Right hindlimb (tissue), 1 donor: ENCODE measurements at places on chromosomes 6 and 20.
A peak's percentile ranks its signal among the peaks of the same experiment; 100 is the strongest.

- DNase-seq = peak; percentile 71
These were observed 107.8 kb downstream of the ZFP64 start for GRCh38 chr20:52083627-52084232.

DNA sequence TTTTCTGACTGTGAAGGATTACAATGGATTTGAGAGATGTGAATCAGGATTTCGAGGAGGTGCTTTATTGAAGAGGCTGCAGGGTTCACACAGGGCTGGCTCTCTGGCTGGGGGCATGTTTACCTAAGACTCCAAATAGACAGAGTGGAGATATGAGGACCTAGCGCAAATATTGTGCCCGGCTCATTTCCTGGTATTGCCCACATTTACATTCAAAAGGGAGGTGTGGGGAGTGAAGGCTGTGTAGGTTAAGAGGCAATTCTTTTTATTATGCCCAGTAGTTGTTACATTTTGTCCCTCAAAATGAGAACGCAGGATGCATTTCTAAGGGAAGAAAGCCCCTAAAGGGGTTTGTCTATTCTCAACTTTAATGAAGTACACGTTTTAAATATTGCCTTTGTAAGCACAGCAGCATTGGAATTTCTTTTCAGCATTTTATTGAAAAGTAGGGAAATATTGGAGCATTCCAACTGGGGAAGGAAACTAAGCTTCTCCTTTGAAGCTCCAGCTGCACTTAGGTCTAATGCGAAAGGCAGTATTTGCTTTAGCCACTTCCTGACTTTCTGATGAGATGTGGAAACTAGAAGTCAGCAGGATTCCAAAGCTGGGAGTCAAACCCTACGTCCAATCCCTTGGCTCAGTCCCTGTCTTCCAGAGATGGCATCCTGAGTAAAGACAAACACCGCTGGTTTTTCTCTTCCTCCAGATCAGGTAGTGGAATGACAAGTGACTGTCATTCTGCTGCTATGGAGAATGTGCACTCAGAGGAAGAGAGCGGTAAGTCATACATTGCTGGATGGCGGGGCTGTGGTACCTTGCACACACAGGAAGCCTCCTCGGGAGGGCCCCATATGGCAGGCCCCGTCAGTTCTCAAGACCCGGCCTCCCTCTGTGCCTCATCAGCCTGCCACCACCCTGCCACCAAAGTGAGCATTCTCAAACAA is 70.7 kb downstream of the MYB start:
- DNase-seq = no peak

DNA sequence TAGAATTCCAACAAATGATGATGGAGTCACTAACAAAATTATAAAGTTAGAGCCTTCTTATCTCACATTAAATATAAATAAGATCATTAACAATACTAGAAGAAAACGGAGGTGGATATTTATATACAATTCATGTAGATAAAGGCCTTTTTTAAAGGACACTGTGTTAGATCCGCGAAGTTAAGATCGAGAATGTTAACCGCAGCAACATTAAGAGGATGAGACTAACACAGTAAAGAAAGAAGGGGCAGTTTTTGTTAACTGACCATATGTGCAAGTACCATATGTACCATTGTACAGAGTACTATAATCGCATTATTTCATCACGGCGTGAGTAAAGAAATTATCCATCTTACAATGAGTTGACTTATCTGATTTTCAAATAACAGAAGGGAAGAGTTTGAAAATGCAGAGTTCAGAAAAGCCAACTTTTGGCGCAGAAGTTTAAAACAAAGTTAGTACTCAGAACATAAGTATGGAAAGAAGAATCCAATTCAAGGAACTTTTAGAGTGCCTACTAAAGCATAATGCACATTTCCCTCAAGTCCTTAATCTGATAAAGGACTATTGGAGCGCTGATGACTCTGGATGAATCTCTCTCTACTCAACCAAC is 1.4 kb downstream of the FBXL4 start:
- no peak for DNase-seq

- no peak for DNase-seq
These were observed 324.5 kb downstream of the SOX4 start for GRCh38 chr6:21918041-21918440.

GRCh38 chr6:158568549-158568948 is 8.7 kb downstream of the TMEM181 start:
- DNase-seq = no peak

DNA sequence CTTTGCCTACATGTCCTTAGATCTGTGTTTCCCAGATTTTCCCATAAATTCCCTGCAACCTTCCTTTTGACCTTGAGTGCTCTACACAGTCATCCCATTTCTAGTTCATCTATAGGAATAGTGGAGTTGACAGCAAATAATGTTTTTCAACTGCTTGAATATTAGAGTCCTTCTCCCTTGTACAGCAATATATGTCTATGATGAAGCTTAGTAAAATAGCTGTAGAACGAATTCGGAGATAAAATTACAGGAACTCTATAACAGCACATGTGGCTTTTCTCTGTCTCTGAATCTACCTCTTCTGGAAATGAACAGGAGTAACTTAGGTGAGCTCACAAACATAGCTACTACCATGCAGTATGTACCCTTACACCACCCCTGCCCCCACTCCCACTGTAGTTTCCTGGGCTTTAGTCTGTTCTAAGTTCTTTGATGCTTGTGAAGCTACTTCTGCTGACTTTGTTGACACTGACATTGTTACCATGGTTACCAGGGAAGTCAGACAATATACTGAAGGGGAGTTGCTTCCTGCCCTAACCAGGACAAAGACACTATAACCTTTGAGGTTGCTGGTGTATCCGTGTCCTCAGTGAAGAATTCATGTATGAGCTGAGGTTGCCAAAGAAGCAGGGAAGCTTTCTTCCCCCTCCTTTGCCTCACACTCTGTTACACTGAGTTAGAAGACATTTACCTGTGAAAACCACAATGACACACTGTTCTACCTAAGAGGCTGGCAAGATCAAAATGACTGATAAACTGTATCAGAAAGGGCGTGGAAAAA is 35.8 kb upstream of the SHLD1 start:
- peak; percentile 22 for DNase-seq

GRCh38 chr6:6918216-6918983 is 189.4 kb upstream of the RREB1 start:
- no peak for DNase-seq

DNA sequence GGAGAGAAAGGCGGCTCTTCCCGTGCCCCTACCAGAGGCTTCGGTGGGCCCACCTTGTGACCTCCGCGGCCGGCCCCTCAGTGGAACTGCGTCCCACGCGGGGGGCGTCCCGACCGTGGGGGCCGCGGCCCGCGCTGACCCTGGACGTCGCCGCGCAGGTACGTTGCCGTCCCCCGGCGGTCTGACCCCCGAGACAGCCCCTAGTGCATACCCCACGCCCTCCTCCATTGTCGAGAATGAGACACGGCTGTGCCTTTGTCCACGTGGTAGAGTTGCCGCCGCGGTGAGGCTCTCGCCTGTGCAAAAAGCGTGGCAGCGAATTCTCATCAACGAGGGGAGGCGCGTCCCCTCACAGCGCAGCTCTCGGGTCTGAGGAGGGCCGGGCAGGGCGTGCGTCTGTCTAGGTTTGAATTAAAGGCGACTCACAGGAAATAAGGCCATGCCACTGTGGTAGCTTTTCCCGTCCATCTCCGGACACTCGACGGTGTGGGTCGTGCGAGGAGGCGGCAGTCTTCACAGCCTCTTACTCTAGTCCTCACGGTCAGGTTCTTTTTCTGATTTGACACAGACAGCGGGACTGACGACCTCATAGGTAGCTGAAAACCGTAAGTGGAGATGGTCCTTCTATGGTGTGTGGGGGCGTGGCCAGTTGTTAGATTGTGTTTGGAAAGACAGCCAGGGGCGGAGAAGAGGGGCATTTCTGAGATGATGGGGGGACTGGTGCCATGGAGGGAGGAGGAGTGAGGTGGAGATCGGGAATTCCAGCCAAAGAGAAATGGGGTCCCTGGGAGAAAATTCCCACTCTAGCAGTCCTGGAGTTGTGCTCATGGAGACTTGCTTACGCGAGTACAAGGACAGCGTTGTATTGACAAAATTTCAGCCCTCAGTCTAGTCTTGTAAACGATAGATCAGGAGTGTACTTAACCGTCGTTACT is 580 bp downstream of the NXT1 start:
- DNase-seq = peak; percentile 66

DNA sequence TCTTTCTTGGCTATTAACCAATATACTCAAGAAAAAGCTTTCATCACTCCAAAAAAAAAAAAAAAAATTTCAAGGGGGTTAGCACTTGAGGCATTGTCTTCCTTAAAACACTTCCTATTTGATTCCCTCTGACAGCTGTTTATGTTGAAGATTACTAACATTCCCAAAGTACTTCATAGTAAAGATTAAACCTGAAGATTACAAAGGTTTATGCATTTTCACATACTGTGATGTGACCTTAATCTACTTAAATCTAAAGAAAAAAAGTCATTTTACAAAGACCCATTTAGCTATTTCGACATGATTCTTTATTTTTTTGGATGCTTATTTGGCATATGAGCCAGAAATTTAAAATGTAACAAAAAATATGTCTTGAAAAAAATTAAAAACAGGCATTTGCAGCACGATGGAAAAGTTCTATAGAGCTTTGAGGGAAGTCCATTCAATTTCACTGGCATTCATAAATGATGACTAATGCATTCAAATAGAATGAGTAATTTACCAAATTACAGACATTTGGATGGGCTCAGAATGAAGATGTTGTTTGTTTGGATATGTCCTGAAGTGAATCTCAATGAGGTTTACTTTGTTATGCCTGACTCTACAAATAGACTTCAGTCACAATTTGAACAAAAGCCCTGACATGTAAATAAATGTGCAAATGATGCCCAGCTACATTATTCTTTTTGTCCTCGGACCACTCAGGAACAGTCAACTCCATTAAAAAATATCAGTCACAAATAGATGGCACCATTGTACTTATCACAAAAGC is 674.6 kb upstream of the MARCKS start:
- DNase-seq = no peak

DNA sequence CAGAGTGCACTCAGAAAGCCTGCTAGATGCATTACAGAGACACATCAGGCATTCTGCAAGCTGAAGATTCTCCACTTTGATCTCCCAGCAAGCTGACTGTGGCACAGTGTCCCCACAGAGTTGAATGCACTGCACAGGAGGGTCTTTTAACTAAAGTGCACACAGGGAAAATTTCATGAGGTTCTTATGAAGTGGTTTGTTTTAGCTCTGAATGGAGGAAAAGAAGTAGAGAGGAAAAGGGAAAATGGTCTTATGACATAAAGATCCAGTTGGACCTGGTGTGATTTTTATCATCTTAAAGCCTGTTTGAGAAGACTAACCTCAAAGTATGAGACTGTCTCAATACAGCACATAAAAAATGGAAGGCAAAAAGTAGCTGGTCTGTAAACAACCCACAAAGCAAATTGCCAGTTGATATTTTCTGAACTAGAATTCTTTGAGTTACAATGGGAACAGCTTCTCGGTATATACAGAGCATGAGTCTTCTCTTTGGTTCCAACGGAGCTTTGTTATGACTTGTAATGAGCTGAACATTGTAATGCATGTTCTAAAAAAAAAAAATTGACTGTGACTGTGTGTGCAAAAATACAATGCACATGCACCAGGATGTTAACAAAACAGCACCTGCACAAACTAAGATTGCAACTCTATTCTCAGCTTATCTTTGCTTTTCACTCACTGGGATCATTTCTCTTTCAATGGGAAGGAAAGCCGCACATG is 383.0 kb upstream of the ID4 start:
- DNase-seq = no peak
